Breast epithelium (tissue), 4 donors: ENCODE measurements at places on chromosomes 4 and X. TPM values are rescaled to one million over a fixed set of nuclear protein-coding genes. Genes with fewer than 3 reads are reported as not detected.

Gene S100G
- not detected for total RNA-seq

Gene F11
- not detected for total RNA-seq

Gene ENOX2
- total RNA-seq = 20.3 TPM

Gene CSN3
- not detected for total RNA-seq

Gene PABPC4L
- 1.2 TPM for total RNA-seq

Gene KLB
- total RNA-seq = 2.0 TPM

Gene HHIP
- under 0.01 TPM for total RNA-seq

Gene GAR1
- total RNA-seq = 7.9 TPM

Gene RPS3A
- total RNA-seq = 4,710 TPM

Gene SLIT2
- total RNA-seq = 15.8 TPM

Gene CT45A3
- not detected for total RNA-seq

Gene GRPR
- not detected for total RNA-seq

DNA sequence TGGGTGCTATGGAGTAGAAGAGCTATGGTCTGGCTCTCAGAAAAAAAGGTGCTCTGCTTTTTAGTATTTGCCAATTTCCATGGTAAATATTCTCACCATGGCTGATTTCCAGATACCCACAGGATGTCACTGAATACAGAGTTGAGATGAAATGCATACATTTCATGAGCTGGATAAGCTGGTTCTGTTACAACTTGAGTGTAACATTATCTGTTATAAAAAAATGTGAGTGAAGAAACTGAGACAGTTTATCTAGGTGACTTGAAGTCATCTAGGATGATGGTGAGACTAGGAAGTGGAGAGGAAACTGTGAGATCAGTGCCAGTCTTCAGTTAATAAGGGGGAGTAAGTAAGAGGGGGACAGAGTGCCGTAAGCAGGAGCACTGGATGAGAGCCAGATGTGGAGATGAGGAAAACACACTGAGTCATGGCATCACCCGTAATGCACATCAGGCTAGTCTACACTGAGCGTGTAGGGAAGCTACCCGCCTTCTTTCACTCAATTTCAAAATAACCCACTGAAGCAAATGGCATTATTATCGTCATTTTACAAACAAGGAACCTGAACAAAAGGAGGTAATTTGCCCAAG is 5.0 kb downstream of the HPSE start:
- H3K4me1 ChIP-seq = no peaks in the 10 kb centered on the region
- H3K27ac ChIP-seq = no peak overlapping the region

GRCh38 chr4:25563071-25563564 is 92.5 kb upstream of the SLC34A2 start:
- H3K4me1 ChIP-seq = no peaks in the 10 kb centered on the region
- no peak overlapping the region for H3K4me3 ChIP-seq
- H3K36me3 ChIP-seq = no peaks in the 10 kb centered on the region
- no peak overlapping the region for H3K27ac ChIP-seq

DNA sequence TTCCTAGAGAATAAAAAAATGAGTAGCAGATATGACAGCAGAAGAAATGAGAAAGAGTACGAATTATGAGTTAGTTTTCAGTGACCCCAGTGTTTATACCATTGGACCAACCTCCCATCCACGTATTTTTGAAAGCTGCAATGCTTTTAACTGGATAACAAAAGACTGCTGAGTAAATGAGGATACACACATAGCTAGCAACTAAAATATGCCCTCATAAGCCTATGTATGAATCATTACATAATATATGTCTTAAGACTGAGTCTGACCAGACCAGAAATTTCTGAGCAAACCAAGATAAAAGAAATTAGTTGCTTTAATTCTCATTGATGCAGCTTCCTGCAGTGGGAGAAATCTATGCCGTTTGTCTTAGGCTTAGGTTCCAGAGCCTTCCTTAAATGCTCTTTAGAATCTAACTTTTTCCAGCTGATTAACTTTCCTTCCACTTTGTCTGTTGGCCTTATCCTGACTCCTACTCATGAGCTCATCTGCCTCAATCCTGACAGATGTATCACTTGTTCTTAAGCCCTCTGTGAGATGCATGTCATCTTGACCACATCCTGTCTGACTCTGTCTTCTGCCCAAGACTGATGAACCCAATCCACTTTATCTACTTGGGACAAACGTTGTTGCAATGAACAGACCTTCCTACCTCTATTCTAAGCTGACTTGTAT is 301.4 kb upstream of the AADAT start:
- H3K27ac ChIP-seq = no peak overlapping the region
- H3K36me3 ChIP-seq = no peaks in the 10 kb centered on the region
- H3K4me3 ChIP-seq = no peak overlapping the region
- no peaks in the 10 kb centered on the region for H3K27me3 ChIP-seq
- no peaks in the 10 kb centered on the region for H3K4me1 ChIP-seq
- no peak for DNase-seq

DNA sequence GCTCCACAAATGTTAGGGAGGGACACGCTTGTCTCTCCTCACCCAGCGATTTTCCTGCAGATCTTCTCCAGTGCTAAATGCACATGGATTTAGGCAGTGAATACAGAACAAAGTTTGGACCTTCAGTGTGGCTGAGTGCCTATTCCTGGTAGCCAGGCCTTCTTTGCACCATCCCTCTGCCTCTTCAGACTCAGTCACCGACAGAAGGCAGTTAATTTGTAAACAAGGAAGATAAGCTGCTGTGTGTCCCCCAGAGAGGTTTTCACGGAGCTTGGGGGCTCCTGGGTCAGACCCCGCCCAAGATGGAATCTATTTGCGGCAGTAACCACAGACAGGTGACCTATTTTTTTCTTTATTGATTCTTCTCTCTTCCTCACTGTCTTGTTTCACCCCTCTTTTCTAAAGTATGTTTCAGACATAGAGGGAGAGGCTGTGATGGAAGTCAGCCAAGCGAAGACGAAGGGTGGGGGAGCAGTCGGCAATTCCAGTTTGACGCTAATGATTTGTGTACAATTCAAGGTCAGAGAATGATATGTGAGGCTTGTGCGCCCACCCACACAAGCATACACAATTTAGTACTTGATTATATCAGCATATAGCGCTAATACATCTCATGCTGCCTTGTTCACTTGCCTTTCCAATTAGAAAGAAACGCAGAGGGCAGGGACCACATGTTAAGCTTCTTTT is 200.8 kb downstream of the MGST2 start:
- no peak overlapping the region for H3K27ac ChIP-seq
- H3K36me3 ChIP-seq = no peaks in the 10 kb centered on the region
- H3K27me3 ChIP-seq = no peaks in the 10 kb centered on the region
- no peaks in the 10 kb centered on the region for H3K4me1 ChIP-seq

GRCh38 chr4:143713955-143714625 is 13.6 kb upstream of the FREM3 start:
- no peaks in the 10 kb centered on the region for H3K4me1 ChIP-seq
- H3K36me3 ChIP-seq = no peaks in the 10 kb centered on the region
- H3K4me3 ChIP-seq = no peak overlapping the region
- DNase-seq = no peak

GRCh38 chr4:139243448-139244365 is 36.3 kb downstream of the MGARP start:
- peak overlapping the region; percentile 75 for H3K27ac ChIP-seq
- no peak overlapping the region for H3K4me3 ChIP-seq
- no peaks in the 10 kb centered on the region for H3K4me1 ChIP-seq
- H3K27me3 ChIP-seq = no peaks in the 10 kb centered on the region
- DNase-seq = no peak
- no peaks in the 10 kb centered on the region for H3K36me3 ChIP-seq

- DNase-seq = no peak
- no peaks in the 10 kb centered on the region for H3K36me3 ChIP-seq
- H3K27ac ChIP-seq = no peak overlapping the region
- no peaks in the 10 kb centered on the region for H3K4me1 ChIP-seq
- H3K27me3 ChIP-seq = no peaks in the 10 kb centered on the region
Observed at GRCh38 chrX:54926978-54927377, 6.4 kb downstream of the TRO start.

GRCh38 chr4:169724260-169724659 is 33.5 kb downstream of the HPF1 start:
- H3K36me3 ChIP-seq = no peaks in the 10 kb centered on the region
- DNase-seq = no peak
- no peaks in the 10 kb centered on the region for H3K4me1 ChIP-seq
- no peak overlapping the region for H3K27ac ChIP-seq
- H3K27me3 ChIP-seq = no peaks in the 10 kb centered on the region

GRCh38 chr4:153916273-153916755 is 127.4 kb upstream of the SFRP2 start:
- no peak overlapping the region for H3K4me3 ChIP-seq
- H3K36me3 ChIP-seq = no peaks in the 10 kb centered on the region
- no peak overlapping the region for H3K27ac ChIP-seq
- DNase-seq = no peak

DNA sequence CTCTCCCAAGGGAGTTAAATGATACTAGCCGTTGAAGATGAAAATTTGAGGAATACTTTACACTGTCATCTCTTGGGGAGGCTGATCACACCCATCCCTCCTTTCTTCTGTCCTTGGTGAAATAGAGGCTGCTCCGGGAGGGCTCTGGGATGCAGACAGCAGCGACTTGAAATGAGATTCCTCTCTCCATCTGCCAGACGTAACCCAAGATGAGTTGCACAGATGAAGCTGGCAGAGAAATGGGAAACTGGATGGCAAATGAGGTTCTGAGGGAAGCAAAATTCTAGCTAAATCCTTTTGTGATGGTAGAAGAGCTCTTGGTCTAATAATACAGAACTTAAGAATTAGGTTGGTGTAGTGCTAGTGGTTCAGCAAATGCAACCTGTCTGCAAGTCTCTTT is 201.4 kb downstream of the AASDH start:
- H3K4me3 ChIP-seq = no peak overlapping the region
- H3K4me1 ChIP-seq = no peaks in the 10 kb centered on the region
- H3K27ac ChIP-seq = no peak overlapping the region
- H3K36me3 ChIP-seq = no peaks in the 10 kb centered on the region
- no peaks in the 10 kb centered on the region for H3K27me3 ChIP-seq

DNA sequence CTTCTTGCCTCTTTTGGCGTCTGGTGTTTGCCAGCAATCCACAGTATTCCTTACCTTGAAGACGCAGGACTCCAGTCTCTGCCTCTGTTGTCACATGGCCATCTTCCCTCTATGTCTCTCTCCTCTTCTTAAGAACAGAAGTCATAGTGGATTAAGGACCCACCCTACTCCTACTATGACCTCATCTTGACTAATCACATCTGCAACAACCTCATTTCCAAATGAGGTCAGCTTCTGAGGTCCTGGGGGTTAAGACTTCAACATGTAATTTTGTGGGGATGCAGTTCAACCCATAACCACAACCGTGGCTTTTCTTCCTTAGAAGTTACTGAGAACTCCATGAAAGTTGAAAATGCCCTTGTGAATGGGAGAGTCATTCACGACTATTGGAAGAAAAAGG is 23.3 kb downstream of the TLR8 start:
- H3K27me3 ChIP-seq = peaks cover 17% of the 10 kb centered on the region
- DNase-seq = no peak
- H3K36me3 ChIP-seq = no peaks in the 10 kb centered on the region
- H3K4me3 ChIP-seq = no peak overlapping the region
- no peak overlapping the region for H3K27ac ChIP-seq
- H3K4me1 ChIP-seq = no peaks in the 10 kb centered on the region

DNA sequence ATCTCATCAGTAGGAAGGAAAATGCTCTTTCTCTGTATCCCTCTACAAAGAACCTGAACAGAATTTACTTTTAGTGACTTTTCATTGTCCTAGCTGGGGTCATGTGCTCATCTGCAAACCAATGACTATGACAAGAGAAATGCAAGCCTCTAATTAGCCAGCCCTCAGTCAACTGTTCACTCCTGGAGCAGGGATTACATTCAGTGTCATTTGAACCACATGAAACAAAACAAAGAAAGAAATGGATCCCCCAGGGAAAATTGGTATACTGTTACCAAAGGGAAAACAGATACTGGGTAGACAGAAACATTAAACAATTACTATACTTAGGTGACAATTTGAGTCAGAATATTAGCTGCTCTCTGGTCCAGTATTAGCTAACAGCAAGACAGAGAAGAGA is 173.6 kb downstream of the RCHY1 start:
- no peak overlapping the region for H3K27ac ChIP-seq
- H3K4me1 ChIP-seq = no peaks in the 10 kb centered on the region
- no peaks in the 10 kb centered on the region for H3K27me3 ChIP-seq
- no peak for DNase-seq
- no peak overlapping the region for H3K4me3 ChIP-seq

GRCh38 chrX:119015407-119016237 is 41.2 kb downstream of the LONRF3 start:
- no peaks in the 10 kb centered on the region for H3K4me1 ChIP-seq
- H3K27ac ChIP-seq = no peak overlapping the region
- no peak overlapping the region for H3K4me3 ChIP-seq
- H3K27me3 ChIP-seq = no peaks in the 10 kb centered on the region
- no peaks in the 10 kb centered on the region for H3K36me3 ChIP-seq

- peaks cover 20% of the 10 kb centered on the region for H3K27me3 ChIP-seq
- no peaks in the 10 kb centered on the region for H3K36me3 ChIP-seq
- no peak overlapping the region for H3K4me3 ChIP-seq
- no peak overlapping the region for H3K27ac ChIP-seq
- DNase-seq = no peak
Observed at GRCh38 chrX:130539721-130540321, 138.0 kb downstream of the RBMX2 start.

GRCh38 chrX:153725039-153725831 is 579 bp downstream of the ABCD1 start:
- peak overlapping the region; percentile 63 for H3K4me3 ChIP-seq
- H3K4me1 ChIP-seq = no peaks in the 10 kb centered on the region
- peak overlapping the region; percentile 94 for H3K27ac ChIP-seq
- peaks cover 31% of the 10 kb centered on the region for H3K27me3 ChIP-seq

- no peaks in the 10 kb centered on the region for H3K36me3 ChIP-seq
- peaks cover 38% of the 10 kb centered on the region for H3K27me3 ChIP-seq
- H3K27ac ChIP-seq = no peak overlapping the region
- H3K4me1 ChIP-seq = no peaks in the 10 kb centered on the region
- peak overlapping the region; percentile 73 for H3K4me3 ChIP-seq
Observed at GRCh38 chrX:64204252-64204651, 1.3 kb downstream of the AMER1 start.

GRCh38 chr4:139227729-139228404 is 50.8 kb upstream of the ELF2 start:
- no peak overlapping the region for H3K27ac ChIP-seq
- no peaks in the 10 kb centered on the region for H3K36me3 ChIP-seq
- no peak for DNase-seq
- no peak overlapping the region for H3K4me3 ChIP-seq
- H3K4me1 ChIP-seq = no peaks in the 10 kb centered on the region
- H3K27me3 ChIP-seq = no peaks in the 10 kb centered on the region

DNA sequence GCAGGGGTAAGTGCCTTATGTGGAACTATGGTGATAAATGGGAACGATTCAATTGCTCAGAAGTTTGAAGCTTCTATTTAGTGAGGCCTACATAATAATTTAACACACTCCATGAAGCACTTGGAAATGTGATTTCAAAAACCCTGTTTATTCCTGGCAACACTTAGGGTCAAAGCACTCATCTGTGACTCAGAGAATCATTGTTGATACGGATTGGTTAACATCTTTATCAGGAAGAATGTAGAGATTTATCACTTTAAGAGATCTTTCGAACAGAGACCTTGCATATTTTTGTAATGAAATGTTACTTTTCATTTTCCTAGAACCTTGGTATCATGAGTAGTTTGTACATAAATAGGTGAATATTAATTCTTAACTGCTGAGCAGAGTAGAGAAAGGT is 269.1 kb upstream of the SLIT2 start:
- H3K36me3 ChIP-seq = no peaks in the 10 kb centered on the region
- no peak overlapping the region for H3K4me3 ChIP-seq
- H3K4me1 ChIP-seq = no peaks in the 10 kb centered on the region
- no peaks in the 10 kb centered on the region for H3K27me3 ChIP-seq
- DNase-seq = no peak
